ENCODE measurements at places on chromosomes 5 and 9.

DNA sequence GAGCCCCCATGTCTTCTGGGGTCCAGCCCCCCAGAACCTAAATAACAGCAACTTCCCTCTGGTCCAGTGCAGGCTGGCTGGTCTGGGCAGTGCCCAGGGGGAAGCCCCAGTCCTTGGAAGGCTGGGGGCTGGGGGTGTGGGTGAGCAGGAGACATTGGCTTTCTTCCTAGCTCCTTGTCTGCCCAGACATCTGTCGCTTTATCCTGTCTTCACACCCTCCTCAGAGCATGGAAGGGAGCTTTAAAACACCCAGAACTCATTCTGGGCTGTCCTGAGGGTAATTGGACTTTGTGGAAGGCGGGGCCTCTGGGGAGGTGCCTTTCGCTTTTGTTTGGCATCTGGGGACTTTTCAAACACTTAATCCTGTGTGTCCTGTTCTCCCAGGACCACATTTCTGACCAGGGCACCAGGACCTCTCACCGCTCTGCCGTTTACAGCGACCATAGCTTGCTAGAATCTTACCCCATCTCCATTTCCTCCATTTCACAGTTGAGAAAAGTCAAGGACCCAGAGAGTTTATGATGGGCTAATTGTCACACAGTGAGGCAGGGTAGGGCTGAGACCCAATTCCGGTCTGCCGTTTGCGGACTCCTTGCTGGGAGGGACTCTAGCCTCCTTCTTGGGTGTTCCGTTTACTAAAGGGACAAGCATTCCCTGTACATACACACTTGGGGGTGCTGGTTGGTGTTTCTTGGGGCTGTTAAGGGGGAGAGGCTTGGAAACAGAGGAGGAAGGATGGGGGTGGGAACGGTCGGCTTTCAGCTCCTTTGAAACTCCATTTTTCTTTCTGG, 1.1 kb downstream of the GSN start:
- DNase-seq = peak; percentile 51

- no peak for DNase-seq
Measured at GRCh38 chr9:135130207-135130976, 42.9 kb downstream of the OLFM1 start.

DNA sequence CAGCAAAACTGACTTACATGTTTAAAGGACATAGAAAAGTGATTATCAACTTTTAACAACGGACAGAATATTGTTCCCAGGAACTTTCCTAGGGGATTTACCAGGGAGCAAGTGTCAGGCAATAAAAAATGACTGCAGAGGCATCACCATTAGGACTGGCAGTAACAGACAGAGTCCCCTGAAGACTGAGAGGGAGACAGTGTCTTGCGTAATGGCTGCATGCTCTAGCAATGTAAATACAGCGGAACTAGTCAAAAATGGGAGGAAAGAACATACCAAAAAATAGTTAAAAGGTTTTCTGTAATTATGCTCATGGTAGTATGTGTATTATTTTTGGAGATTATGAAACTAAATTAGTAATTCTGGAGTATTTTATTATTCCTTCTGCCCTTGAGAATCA, 181.8 kb downstream of the CRB2 start:
- DNase-seq = no peak

- DNase-seq = peak; percentile 96
Measured at GRCh38 chr5:76689321-76690036, 26.4 kb upstream of the F2R start.

DNA sequence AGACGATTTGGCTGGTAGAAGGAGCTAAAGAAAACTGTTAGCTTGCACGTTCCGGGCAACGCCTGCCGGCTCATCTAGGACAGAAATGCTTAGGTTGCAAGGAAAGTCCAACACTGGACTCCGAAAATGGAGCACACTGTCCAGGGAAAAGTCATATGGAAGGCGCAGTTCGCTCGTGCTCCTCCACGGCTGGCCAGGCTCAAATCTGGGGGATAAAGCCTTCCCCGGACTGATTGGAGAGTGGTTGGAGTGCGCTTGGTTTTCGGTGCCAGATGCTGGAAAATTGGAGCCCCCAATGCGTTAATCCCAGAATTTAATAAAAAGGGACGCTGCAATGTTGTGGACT, 955 bp downstream of the CDH6 start:
- DNase-seq = no peak

- peak; percentile 15 for DNase-seq
Measured at GRCh38 chr9:2192356-2192979, 177.3 kb downstream of the SMARCA2 start.

DNA sequence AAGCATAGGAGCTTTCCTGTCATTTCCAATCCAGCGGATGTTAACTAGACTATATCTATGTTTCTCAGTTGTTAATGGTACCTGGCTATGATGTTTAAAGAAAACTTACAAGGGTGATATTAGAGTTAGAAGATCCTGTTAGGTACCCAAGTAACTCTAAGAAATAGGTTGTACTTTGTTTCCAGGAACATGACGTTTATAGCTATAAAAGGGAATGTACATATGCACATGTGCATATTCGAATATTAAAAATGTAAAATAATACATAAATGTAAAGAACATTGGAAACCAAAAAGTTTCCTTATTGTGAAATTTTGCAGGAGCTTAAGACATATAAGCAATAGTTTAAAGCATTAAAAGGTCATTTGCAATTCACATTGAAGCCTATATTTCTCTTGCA, 247.7 kb upstream of the EDIL3 start:
- DNase-seq = no peak

DNA sequence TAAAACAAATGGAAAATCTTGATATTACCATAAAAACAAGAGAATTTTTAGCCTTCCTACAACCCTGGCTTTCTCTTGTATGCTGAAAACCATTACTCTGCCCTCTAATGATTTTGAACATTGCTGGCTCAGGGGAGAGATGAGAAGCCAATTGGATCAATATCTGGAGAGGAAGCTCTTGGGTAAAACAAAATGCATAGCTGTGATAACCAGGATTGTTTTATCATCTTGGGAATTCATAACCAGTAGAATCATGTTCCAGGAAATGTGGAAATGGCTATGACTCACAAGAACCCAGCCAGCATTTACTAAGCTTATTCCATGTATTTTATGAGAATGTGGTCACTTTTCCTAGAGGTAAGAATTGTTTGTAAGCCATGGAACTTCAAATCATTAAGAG, 51.1 kb upstream of the CTNND2 start:
- peak; percentile 65 for DNase-seq

- peak; percentile 36 for DNase-seq
Measured at GRCh38 chr9:6702707-6703106, 55.1 kb upstream of the KDM4C start.

GRCh38 chr5:67160272-67160671, 36.3 kb downstream of the CD180 start:
- no peak for DNase-seq

- DNase-seq = no peak
Measured at GRCh38 chr9:132588098-132588497, 5.7 kb downstream of the BARHL1 start.

- no peak for DNase-seq
Measured at GRCh38 chr5:3234566-3234965, 361.1 kb upstream of the IRX1 start.

GRCh38 chr5:54156577-54156976, 153.8 kb downstream of the ARL15 start:
- no peak for DNase-seq

DNA sequence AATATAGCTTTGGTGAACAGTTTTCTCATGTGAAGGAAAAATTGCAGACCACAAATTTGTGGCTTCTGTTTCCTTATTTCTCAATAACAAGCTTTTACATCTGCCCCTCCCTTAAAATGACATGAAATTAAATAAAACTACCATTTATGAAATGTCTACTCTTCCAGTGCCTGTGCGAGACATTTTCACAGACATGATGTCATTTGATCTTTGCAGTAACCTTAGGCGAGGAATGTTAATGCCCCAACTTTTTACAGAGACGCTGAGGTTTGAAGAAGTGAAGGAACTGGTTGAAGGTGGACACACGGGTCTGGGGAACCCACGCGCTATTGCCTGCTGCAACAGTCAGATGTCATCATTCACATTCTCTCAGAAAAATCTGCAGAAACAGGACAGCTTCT, 61.5 kb downstream of the OSTF1 start:
- DNase-seq = no peak

DNA sequence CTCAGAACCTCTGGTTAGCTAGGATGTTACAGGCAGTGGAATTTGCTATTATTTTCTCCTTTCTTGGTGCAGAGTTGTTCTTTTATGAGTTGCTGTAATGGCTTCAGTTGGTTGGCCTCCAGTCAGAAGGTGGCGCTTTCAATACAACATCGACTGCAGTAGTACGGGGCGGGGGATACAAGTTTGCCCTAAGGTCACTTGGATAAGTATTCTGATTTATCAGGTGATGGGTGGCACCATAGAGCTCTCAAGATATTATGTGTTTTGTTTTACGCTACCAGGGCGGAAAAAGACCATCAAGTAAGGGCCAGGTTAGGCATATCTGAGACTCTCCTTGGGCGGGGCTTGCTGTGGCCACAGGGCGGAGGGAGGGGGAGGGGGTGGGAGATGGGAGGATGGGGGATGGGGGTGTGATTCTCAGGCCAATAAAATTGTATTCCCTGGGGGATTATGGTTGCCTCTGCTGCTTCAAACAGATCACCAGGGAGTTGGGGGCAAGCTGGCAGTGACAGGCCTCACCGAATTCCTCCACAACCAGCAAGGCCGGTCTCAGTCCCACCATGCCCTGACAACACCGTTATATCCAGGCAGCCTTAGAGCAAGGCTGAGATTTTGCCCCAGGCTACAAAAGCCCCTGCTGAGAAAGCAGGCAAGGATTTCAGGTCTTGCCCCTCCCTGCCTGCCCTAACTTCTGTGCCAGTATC, 15.9 kb upstream of the RNF38 start:
- DNase-seq = no peak

GRCh38 chr9:4923580-4924544, 61.2 kb upstream of the JAK2 start:
- peak; percentile 55 for DNase-seq

GRCh38 chr9:130182381-130182909, 10.2 kb downstream of the NCS1 start:
- no peak for DNase-seq

DNA sequence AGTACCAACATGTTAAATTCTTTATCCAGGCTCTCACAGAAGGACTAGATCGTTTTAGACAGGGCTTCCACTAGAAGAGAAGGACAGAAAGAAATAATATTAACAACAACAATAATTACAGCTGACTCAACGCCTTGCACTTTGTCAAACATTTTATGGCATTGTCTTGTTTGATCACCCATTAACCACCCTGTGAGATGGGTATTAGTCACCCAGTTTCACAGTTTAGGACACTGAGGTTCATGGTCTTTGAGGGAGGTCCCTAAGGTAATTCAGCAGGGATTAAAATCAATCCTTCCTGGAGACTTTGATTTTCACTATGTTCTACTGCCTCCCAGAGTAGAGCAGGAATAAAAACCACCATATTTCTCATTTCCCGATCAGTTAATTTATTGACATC, 51.4 kb upstream of the BNC2 start:
- peak; percentile 46 for DNase-seq

DNA sequence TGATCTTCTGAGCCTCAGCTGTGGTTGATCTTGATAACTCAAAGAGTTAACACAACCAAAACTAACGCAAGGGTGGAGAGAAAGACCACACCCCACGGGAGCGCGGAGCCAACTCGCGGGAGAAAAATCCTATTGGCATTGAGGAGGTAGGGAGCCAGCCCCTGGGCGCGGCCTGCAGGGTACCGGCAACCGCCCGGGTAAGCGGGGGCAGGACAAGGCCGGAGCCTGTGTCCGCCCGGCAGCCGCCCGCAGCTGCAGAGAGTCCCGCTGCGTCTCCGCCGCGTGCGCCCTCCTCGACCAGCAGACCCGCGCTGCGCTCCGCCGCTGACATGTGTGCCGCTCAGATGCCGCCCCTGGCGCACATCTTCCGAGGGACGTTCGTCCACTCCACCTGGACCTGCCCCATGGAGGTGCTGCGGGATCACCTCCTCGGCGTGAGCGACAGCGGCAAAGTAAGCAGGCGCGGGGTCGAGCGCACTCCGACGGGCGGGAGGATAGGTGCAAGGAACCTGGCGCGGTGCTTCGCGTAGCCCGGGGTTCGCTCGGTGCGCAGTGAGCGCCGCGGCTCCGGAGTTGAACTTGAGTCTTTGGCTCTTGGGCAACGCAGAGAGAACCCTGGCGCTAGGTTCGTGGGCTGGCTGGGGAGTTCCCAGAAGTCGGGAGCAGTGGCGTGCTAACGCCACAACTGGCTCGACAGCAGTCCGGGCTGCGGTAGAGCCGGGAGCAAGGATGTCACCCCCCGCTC, at the start of gene GDA:
TSS of gene GDA (plus strand) at position 210 of the 745 bp plus-strand sequence. CDS start at position 330, 120 bp downstream.
- no peak for DNase-seq

GRCh38 chr5:146618434-146618833, 102.4 kb upstream of the GPR151 start:
- DNase-seq = no peak

DNA sequence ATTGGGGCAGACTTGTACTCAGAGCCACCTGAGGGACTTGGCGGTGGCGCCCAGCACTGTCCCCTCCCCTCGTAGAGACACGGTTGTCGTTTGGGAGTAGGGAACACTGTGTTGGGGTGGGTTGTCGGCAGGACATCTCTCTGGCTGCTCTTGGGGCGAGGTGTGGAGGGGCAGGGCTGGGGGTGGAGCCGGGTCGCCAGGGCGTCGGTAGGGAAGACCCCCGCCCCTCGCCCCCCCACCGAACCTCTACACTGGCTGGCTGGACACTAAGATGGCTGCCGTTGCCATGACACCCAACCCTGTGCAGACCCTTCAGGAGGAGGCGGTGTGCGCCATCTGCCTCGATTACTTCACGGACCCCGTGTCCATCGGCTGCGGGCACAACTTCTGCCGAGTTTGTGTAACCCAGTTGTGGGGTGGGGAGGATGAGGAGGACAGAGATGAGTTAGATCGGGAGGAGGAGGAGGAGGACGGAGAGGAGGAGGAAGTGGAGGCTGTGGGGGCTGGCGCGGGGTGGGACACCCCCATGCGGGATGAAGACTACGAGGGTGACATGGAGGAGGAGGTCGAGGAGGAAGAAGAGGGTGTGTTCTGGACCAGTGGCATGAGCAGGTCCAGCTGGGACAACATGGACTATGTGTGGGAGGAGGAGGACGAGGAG, 778 bp downstream of the TRIM41 start:
- peak; percentile 63 for DNase-seq

DNA sequence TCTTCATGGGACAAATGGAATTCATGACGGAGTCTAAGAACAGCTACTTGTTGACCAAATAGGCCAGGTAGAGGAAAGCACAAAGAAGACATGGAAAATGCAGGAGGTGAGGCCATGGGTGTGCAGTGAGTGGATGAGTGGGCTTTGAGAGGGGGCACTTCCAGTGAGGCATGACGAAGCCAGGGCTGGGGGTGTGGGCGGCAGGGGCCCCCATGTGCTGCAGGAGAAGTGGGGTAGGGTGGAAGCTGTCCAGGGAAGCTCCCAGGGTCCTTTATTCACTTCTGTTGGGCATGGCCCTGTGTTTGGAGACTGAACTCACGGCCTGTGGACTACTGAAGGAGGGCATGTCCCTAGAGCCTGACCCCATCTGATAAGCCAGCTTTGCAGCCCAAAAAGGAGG, 127.6 kb upstream of the SLC25A48 start:
- DNase-seq = no peak

All from ELR (cell line).